ENCODE measurements at places on chromosomes 7 and 10.

- DNase-seq, result no peak
Measured at GRCh38 chr10:15542817-15543216, 171.7 kb upstream of the FAM171A1 start.

- no peak for DNase-seq
Measured at GRCh38 chr10:119702583-119702982, 23.3 kb upstream of the INPP5F start.

DNA sequence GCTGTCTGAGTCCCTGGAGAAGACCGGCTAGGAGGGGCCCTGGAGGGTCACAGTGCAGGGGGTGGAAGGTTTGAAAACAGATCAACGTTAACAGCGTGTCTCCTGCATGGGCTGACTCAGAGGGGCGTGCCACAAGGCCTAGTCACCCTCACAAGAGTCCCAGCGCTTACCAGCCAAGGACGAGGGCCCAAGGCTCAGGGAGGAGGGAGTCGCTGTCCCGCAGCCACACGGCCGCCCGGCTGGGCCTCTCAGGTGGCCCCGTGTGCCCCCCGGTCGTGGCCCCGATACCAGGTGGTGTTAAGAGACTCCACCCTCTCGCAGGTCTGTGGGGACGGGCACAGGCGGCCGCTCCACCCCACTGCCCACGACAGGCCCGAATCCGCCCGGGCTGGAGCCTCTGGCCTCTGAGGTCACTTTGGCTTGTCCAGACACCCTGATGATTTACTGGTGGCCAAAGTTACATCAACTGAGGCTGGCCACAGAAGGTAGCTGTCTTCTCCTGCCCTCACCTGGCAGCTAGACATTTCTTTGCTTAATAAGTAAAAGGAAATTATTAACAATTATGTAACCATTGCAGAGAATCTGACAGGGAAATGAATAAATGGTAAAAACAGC, 34.0 kb downstream of the FAM20C start:
- DNase-seq, result no peak

DNA sequence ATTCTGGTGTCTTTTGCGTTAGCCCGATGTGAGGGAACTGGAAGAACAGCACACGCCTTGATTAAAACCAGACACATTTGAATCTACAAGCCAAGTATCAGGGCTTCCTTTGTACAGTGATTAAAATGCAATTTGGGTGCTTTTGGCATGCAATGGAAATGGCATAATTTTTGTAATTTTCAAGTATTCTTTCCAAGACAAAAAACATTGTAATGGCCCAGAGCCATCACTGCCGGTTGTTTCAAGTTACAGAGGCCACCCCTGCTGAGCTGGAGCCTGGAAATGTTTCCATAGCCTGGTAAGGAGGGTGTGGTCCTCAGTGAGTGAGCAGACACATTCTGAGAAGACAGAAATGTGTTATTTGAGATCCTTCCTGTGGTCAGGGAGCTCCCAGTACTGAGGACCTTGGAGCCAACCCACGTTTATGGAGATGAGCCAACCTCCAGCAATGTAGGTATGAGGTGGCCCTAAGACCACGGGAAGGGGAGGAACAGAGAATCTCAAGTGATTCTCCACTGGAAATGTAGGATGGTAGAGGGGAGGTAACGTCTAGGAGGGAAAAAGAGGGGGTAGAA, 20.9 kb downstream of the TEX36 start:
- DNase-seq, result peak; percentile 27

GRCh38 chr7:34158368-34159153, 253.2 kb downstream of the BMPER start:
- DNase-seq, result no peak

GRCh38 chr7:33743594-33743993, 161.7 kb upstream of the BMPER start:
- no peak for DNase-seq

GRCh38 chr7:105920766-105921165, 42.3 kb upstream of the CDHR3 start:
- DNase-seq, result no peak

GRCh38 chr10:12416344-12417050, 67.2 kb downstream of the CAMK1D start:
- no peak for DNase-seq

All from testis (tissue), 5 donors.